GM04504 (cell line): ENCODE measurements at places on chromosomes 3 and 15.

- DNase-seq, result no peak
Observed at GRCh38 chr3:188217011-188217463, 63.1 kb downstream of the LPP start.

- peak; percentile 89 for DNase-seq
Observed at GRCh38 chr3:58161435-58162398, 49.1 kb downstream of the DNASE1L3 start.

DNA sequence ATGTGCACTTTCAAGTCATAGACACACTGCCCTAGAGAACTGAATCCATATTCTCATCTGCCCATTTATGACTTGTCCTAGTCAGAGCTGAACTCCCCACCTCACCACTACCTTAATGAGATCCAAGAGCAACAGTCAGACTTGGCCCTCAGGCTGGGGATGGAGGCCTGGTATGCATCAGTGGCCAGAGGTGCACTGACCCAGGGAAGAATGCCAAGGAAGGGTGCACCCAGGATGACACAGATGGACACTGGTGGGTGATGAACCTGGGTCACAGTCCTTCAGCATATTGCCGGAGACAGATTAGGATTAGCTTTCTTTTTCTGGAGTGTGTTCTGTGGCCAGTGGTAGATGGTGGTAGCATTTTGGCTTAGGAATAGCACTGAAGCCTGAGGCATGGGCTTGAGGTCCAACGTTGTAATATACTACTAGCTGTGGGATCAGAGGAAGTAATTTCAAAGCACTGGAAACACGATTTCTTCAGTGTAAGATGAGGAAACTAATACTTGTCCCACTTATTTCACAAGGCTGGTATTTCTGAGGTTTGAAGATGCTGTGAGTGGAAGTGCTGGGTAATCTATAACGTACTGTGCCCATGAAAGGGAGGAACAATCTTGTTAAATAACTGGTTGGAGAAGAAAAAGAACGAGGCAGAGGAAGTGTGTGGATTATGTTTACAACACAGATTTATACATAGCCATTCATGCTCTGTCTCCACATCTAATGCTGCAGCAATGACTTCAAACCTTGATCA is 265.0 kb downstream of the THRB start:
- DNase-seq, result no peak

DNA sequence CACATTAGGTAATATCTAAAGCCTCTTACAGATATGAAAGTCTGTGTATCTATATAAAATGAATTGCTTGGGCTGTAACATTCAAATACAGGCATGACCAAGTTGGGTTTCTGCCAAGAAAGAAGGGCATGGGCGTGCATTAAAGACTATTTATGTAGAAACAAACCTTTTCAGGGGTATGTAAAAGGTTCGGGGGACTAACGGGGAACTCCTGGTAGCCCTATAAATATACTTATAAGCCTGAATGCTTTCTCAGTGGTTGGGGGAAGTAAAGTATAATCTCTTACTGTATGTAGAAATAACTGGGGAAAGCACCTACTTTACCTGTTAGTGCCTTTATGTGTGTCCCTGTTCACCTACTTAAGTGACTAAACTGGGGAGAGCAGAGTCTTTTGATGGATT is 154.5 kb upstream of the TBL1XR1 start:
- no peak for DNase-seq

GRCh38 chr3:49158103-49158709 is 7.9 kb downstream of the CCDC71 start:
- DNase-seq, result no peak

DNA sequence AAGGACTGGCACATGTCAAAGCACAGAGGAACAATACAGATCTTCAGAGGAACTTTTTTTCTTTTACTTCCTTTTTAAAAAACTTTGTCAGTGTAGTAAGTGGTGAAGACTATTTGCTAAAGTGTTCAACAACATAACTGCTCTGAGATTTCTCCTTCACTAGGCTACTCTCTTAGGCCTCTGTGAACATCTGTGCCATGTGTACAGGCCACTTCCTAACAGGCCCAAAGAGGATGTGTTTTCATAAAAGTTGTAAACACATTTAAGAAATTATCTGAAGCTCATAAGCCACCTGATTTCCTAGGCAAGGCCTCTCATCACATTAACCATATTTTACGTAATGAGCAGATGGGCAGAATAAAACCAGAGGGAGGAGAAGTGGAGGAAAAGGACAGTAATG is 235.4 kb downstream of the FHIT start:
- DNase-seq, result no peak

DNA sequence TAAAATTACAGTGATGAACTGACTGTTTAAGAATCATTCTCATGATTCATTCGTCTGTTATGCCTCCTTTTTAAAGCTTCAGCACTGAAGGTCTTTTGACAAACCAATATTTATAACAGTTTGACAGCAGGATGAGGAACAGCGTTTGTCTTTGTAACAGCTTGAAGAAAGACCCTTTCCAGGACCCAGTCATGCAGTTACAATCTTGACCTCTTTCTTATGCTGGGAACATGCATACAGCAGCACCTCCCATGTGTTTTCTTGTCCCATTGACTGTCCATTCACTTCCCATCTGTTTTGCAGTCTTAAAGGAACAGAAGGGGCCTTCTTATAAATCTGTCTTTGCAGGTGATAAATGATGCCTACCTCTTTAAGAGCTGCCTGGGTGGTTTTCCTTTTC is 87.2 kb downstream of the OPA1 start:
- peak; percentile 4 for DNase-seq

GRCh38 chr3:38853011-38853410 is 37.0 kb upstream of the SCN10A start:
- DNase-seq, result no peak

- no peak for DNase-seq
Observed at GRCh38 chr15:93152951-93153350, 63.9 kb upstream of the RGMA start.

DNA sequence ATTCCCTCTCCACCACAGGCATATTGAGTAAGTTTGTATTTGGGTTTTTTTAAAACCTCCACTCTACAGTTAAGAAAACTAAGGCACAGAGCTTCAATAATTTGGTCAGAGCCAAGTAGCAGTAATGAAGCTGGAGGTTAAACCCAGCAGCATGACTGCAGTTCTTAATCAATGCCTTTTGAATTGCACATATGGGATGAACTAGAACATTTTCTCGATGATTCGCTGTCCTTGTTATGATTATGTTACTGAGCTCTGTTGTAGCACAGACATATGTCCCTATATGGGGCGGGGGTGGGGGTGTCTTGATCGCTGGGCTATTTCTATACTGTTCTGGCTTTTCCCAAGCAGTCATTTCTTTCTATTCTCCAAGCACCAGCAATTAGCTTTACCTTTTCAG is 1.6 kb upstream of the CCR5 start:
- DNase-seq, result no peak

DNA sequence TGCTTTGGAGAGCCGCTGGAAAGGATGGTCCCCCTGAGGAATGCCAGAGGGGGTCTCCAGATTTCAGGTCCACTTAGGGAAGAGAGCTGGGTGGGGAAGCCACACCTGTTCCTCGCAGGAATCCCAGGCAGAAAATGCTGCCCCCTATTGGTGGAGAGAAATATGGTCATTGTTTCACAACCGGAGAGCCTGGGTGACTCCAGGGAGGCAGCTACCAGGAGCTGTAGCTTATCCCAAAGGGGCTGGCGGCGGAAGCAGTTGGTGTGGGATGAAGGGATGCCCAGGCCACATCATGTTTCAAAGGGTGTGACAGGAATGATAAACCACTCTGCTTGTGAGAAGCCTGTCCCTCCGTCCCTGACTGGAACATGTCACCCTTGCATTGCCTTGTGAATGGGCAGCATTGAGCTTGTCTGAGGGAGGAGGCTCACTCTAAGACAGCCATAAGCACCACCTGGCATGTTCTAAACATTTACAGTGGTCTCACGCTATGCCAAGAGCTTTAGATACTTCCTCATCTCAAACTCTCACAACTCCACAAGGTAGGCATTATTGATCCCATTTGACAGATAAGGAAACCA is 34.5 kb downstream of the POMGNT2 start:
- DNase-seq, result no peak
